ENCODE measurements at places on chromosomes 5 and 9. TPM values are rescaled to one million over a fixed set of nuclear protein-coding genes. Genes with fewer than 3 reads are reported as not detected.

- no peak for DNase-seq
Observed at GRCh38 chr9:133696071-133696472, 42.1 kb downstream of the SARDH start.

- no peak for DNase-seq
Observed at GRCh38 chr5:72308853-72309191, 11.2 kb downstream of the MRPS27 start.

DNA sequence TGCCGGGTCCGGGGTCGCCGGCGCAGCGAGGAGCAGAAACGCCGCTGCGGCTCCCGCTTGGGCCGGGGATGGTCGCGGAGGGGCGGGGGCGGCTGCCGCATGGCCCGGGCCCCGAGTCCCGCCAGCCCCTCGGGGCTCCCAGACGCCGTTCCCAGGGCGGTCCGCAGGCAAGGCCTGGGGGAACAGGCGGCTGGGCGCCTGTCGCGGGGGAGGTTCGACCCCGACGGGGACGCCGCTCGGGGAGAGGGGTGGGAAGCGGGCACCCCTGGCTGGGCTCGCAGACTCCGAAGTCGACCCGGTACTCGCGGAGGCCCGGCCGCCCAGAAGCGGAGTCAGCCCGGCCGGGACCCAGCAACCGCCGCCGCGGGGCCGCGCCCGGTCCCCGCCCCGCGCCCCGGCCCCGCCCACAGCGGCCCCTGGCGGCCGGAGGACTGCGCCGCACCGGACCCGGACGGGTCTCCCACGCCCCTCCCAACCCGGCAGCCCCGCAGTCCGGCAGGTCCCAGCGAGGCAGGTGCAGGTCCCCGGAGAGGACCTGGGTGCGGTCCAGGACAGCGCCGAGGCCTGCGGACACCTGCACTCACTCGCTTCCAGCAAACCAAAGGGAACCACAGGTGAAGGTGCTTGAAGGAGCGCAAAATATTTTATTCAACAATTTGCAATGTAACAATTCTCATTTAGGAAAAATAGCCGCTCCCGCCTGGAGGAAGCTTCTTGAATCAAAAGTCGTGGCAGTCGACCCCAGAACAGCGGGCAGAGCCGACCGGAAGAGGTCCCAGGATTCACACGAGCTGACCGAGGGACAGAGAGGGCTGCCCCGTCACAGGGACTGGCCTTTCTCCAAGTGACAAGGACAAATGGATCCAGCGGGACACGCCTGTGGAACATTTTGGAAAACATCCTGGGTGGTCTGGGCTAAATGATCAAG, at the start of gene INPP5E:
INPP5E (minus strand) TSS at position 365 of the 928 bp plus-strand sequence. CDS start 426 bp downstream, outside the sequence.
- peak; percentile 66 for DNase-seq

DNA sequence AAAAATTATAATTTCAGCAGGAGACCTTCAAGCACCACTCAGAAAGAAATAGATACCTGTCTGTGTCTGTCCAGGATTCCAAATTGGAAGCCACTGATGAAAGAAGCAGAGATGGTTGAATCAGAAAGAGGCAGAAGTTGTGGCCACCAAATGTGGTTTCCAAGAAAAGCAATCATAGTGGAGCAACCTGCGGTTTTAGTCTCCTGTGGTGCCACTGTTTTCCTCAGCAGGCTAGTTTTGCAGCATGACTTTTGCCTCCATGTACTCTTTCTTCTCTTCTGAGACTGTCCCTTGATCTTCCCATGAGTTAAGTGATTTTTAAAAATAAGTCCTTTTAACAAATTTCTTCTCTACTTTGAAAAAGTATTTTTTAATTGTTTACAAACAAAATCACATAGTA, 535.8 kb downstream of the CYLC2 start:
- no peak for DNase-seq

GRCh38 chr5:179326122-179326927, 18.9 kb downstream of the ADAMTS2 start:
- no peak for DNase-seq

- no peak for DNase-seq
Observed at GRCh38 chr5:181111010-181111409, 20.0 kb downstream of the OR2V1 start.

DNA sequence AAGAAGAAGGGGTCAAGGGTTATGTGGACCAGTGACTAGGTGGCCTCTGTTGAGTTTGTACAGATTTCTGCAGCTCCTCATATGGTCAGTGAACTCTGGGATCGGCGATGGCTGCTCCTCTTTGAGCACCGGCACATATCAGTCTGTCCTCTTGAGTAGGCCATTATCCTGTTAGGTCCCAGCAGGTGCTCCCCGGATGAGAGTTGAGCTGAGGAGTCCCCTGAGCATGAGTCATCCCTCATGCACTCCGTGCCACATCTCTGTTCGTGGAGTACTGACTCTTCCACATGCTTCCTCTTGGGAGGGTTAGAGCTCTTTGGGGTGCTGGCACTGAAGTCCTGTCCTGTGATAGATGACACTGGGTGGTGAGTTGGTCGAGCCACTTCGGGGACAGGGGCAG, 143.7 kb downstream of the PTTG1 start:
- DNase-seq, result no peak

DNA sequence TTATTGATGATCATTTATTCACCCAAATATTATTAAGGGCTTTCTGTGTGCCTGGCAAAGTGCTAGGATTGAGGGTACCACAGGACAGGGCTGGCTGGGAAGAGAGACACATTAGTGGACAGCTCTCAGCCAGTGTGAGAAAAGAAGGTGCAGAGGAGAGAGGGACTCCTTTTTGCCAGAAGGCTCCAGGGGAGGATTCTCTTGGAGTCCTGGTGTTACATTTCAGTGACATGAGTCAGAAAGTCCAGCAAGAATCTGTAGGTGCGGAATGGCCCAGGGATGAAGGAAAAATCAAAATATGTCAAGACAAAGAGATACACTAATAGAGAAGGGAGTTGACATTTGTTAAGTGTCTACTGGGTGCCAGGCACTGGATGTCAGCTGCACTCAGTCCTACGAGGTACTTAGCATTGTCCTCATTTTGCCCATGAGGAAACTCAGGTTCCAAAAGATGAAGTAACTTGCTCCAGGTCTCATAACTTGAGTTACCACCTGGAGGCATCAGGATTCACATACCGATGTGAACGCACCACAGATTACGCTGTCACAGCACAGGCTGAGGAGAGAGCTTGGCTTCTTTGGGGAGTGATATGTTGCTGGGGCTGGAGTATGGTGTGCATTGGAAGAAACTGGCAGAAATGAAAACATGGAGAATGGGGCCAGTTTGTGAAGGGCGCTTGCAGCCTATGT, 60.5 kb downstream of the RASGRF2 start:
- DNase-seq, result no peak

GRCh38 chr5:10348258-10348657, 5.2 kb upstream of the MARCHF6 start:
- no peak for DNase-seq

DNA sequence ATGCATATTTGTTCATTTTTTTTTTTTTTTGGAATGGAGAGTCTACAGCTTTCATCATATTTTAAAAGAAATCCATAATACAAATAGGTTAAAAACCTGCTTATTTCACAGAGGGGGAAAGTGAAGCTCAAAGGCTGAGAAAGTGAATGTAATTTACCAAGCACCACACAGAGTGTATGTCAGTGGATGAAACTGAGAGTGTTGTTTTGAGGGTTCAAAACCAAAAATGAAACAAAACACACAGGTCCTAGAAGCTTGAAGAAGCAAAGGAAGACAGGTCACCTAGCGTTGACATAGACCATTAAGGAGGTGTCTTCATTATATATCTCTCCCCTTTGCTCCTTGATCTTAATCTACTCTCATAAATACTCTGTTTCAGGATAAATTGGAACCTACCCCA, 7.5 kb downstream of the NMUR2 start:
- DNase-seq, result no peak

DNA sequence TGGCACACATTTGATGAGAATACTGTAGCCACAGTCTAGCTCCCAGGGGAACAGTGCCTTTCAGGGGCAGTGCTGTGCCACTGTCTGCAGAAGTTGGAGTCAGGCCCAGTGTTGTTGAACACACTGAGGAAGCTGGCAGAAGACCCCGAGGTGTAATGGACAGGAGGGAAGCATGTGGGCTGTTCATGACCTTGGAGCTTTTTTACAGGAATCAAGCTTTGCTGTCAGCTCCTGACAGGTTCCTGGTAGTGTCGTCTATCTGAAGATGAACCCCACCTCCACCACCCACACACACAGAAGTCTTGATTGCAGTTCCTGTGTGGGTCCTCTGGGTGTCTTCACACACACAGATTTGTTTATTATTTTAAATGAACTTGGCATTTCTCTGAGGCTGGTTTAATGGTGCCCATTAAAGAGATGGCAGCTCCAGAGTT, 40.3 kb upstream of the TNFAIP8 start:
- DNase-seq, result no peak

GRCh38 chr5:17224858-17225511, 7.6 kb downstream of the BASP1 start:
- no peak for DNase-seq

DNA sequence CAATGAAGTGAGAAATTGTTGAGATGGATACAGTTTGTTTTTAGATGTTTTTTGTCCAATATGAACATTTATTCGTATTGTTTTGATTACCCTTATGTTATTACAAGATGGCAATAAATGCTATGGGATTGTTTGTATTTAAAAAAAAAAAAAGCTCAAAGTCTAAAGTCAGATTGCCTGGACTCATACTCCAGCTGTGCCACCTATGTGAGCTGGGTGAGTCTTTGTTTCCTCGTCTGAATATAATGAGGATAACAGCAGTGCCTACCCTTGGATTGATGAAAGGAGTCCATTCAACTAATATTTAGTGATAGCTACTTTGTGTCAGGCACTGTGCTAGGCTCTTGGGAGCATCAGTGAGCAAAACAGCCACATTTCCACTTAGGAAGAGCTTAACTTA, 14.6 kb upstream of the CCNJL start:
- no peak for DNase-seq

- DNase-seq, result no peak
Observed at GRCh38 chr9:1528456-1528855, 478.3 kb downstream of the DMRT2 start.

DNA sequence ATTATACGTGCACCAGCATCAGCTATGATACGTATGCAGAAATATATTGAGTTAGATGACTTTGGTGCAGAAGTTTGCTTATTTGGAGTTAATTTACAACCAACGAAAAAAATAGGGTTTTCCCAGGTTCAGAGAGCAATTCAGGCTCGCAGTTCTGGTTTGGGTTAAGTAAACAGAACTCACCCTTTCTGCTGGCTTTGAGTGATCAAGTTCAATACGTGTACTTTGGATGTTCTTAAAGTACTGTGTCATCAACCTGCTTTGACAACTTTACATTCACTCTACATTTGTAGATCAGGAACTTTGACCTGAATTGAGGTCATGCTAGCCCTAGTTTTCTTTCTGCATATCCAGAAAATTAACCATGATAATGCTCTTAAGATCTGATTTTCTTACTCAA, 40.7 kb downstream of the ACOT12 start:
- no peak for DNase-seq

GRCh38 chr5:54309691-54310432, 511 bp downstream of the ARL15 start:
- no peak for DNase-seq

DNA sequence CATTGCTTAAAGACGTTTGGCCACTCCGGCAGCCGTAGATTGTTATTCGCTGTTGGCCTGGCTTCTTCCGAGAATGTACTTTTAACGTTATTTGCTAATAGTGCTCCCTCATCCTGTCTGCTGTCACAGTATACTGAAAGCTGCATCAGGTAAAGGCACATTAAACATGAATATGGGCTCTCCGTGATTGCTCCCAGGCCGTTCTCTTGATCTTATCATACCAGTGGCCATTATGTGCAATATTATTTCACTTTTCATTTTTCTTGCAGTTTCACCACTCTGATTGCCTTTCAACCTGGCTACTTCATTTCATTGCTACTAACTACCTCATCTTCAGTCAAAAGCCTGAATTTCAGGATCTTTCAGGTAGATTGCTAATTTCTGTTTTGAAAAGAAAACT, 34.0 kb downstream of the GLRX start:
- DNase-seq, result no peak

- DNase-seq, result no peak
Observed at GRCh38 chr5:111779922-111780292, 22.9 kb upstream of the NREP start.

Gene LCN1
- total RNA-seq, result not detected

Gene SNCB
- not detected for total RNA-seq

Gene CBY3
- total RNA-seq, result not detected

Gene EQTN
- 0.44 TPM for total RNA-seq

Gene GCNT1
- total RNA-seq, result 9.9 TPM

Gene PRDM9
- not detected for total RNA-seq

Gene PGM5
- total RNA-seq, result 173 TPM

Gene SPAAR
- 1.9 TPM for total RNA-seq
